Panc1 (cell line): ENCODE measurements at places on chromosomes 12 and 14.

DNA sequence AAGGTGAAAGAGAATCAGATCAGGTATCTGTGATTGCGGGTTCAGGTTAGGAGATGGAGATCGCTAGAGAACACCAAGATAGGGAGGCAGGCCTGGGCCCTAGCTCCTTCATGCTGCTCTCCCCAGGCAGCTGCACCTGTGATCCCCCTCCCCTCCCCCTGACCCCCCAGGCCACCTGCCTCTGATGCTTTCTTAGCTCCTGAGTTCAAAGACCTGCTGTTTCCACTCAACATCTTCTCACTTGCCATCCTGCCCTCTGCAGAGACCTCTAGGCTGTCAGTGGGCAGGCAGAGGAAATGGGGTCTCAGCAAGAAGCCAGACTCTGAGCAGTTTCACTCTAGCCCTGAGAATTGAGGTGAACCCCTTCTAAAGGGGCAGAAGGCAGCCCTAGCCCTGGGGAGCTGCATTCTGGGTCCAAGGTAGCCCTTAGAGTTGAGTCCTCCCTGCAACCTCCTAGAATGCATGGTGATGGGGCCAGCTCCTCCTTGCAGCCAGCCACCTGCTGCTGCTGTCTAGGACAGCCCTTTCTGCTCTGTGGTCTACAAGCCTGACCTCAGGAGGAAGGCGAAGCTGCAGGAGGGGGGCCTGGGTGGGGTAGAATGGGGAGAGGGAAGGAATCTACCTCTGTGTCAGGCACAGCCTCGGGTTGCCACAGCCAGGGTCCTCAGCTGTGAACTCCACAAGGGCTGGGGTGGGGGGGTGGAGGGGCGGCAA, 6.4 kb upstream of the SLC48A1 start:
- no peak overlapping the region for H3K27ac ChIP-seq
- H3K27me3 ChIP-seq: no peaks in the 10 kb centered on the region
- DNase-seq: no peak
- peaks cover 25% of the 10 kb centered on the region for H3K4me1 ChIP-seq
- H3K36me3 ChIP-seq: no peaks in the 10 kb centered on the region

DNA sequence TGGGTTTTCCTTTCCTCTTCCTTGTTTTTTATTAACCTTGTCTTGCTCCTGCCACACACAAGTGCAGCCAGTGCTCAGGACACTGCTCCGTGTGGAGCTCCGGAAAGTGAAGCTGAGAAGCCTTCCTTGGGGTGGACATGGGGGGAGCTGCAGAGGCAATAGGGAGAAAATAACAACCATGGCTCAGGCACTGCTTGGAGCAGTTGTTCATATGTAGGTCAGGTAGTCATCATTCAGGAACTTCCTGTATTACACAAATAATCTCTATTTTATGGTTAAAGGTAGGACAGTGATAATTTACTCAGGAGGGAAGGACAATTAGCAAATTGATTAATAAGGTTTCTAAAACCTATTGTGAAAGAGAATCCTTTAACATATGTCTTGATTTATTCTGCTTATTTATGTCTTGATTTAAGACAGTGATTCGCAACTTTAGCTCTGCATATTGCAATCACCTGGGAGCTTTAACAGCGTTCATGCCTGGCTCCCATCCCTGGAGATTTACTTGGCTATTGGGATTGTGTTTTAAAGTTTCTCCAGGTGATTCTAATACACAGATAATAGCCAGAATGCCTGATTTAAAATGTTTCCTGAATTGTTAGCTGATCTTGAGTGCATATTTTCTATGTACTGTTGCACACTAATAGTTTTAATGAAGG, 92.1 kb downstream of the ETV6 start:
- H3K27me3 ChIP-seq: no peaks in the 10 kb centered on the region
- H3K27ac ChIP-seq: no peak overlapping the region
- peaks cover 9% of the 10 kb centered on the region for H3K4me1 ChIP-seq
- H3K4me3 ChIP-seq: no peak overlapping the region

DNA sequence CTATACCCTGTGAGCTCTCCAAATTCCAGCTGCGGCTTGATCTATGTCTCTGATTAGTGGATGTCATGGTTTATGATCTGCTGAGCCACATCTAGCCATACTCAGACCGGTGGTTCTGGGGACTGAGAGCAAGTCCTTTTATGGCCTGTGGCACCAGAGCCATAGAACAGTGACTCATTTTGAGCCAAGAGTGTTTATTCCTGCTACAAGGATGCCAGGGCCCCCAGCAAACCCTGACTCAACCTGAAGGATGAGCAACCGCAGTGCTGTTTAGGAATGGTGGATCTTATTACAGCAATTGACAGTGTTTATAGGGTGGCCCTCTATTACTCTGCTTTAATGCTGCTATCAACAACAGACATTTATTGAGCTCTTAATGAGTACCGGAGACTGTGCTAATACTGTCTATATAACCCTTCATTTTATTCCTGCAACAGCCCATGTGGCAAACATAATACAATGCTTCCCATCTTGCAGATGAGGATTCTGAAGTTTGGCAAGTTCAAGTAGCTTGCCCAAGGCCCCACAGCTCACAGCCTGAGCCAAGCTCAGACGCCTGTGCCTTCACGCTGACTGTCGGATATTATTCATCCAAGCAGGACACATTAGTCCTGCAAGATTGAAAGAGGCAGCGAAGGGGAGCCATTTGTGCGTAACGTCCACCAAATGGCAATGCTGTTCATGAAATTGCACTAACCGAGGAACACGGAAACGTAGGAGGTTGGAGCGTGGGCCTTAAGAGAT, 273.6 kb upstream of the PWP1 start:
- H3K27ac ChIP-seq: no peak overlapping the region
- no peak overlapping the region for H3K4me3 ChIP-seq
- DNase-seq: no peak
- H3K36me3 ChIP-seq: no peaks in the 10 kb centered on the region
- H3K27me3 ChIP-seq: peaks cover 5% of the 10 kb centered on the region; the same call in 1 of the 2 replicates
- no peaks in the 10 kb centered on the region for H3K4me1 ChIP-seq

DNA sequence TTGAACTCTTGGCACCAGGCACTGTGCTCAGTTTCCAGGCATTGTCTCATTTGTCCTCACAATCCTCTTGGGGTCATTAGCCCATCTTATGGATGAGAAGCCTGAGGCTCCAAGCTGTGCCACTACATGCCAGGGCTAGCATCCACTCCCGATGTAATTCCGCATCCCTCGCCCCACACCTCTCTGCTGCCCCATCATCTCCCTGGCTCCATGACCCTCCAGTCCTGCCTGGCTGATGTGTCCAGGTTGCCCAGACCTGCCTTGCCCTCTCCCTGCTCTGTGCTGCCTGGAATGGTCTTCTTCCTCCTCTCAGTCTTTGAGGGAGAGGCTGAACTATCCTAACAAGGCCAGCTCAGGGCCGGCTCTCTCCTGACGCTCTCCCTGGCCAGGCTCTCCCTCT, 27.5 kb downstream of the PIGH start:
- no peak for DNase-seq
- no peak overlapping the region for H3K4me3 ChIP-seq
- no peak overlapping the region for H3K27ac ChIP-seq

DNA sequence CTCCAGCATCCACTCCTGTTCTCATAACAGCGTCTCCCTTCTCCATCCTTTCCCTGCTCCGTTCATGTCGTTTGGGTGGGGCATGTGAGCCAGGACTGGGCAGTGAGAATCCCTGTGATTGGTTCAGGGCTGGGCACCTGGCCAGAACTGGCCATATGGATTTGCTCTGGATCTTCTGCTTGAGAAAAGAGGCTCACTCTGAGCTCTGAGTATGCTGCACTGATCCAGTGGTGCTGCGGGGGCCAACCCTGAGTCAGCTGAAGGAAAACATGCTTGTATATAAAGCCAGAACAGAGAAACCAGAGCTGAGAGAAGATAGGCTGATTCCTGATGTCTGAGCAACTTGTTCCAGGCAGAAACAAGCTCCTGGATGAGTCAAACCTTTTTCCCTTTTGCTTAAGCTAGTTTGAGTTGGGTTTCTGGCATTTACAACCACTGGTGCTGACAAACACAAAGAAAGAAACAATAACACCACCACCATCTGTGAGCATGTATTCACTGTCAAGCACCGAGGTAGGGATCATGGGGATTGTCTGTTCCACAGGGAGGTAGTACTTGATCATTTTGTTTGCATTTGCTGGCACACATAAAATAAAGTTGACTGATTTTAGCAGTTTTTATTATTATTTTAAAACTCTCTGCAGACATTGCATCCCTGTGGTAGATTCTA, 14.0 kb upstream of the HPD start:
- no peaks in the 10 kb centered on the region for H3K4me1 ChIP-seq
- no peaks in the 10 kb centered on the region for H3K27me3 ChIP-seq
- no peak for DNase-seq
- no peak overlapping the region for H3K27ac ChIP-seq

DNA sequence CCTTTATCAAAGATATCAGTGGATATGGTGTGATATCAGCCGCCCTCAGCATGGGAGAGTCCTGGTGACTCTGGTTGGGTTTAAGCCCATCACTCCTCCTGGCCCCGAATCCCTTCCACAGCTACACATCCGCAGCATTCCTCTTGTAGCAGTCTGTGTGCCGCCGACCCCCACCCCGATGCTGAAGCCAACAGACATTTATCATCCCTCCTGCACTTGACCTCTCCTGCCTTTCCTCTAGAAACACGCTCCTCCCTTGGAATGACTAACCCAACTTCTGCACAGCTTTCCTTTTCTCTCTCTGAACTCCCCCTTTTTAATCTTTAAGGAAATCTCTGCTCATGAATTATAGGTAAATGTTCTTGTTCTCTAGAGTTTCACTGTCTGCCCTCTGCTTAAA, 250.9 kb upstream of the FOXN3 start:
- H3K36me3 ChIP-seq: no peaks in the 10 kb centered on the region
- no peak for DNase-seq
- H3K4me1 ChIP-seq: no peaks in the 10 kb centered on the region

DNA sequence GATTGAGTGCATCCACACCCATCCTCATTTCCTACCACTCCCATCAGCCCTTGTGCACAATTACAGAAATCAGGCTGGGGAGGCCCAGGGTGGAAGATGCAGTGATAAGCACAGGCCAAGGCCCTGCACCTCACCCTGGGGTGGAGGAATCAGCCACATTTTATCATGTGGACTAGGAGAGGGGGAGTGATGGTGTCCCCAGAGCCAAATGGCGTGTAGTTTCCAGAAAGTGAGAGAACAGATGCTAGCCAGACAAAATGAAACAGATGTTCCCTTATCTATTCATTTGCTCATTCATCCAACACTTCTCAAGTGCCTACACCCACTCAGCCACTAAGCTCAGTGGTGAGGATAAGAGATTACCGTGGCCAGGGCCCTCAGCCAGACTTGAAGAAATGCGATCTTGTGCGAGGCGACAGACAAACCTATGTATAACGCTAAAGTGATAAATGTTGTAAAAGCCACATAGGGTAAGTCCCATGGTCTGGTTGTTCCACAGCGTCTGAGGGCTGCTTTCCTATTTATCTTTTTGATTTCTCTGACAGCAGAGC, 93.6 kb downstream of the STAB2 start:
- no peaks in the 10 kb centered on the region for H3K36me3 ChIP-seq
- H3K4me3 ChIP-seq: no peak overlapping the region
- H3K27ac ChIP-seq: no peak overlapping the region
- DNase-seq: no peak
- no peaks in the 10 kb centered on the region for H3K4me1 ChIP-seq

- peaks cover 11% of the 10 kb centered on the region for H3K4me1 ChIP-seq
- peak within 1 kb of the TSS; percentile 62 for H3K27ac ChIP-seq
- DNase-seq: no peak
- H3K4me3 ChIP-seq: peak within 1 kb of the TSS; percentile 74
- H3K27me3 ChIP-seq: no peaks in the 10 kb centered on the region
Observed at GRCh38 chr12:51591016-51591901, at the start of gene SCN8A. Gene SCN8A, plus strand, starts transcription at chr12:51591233. Its CDS starts 71,585 bp downstream, at chr12:51662818.

DNA sequence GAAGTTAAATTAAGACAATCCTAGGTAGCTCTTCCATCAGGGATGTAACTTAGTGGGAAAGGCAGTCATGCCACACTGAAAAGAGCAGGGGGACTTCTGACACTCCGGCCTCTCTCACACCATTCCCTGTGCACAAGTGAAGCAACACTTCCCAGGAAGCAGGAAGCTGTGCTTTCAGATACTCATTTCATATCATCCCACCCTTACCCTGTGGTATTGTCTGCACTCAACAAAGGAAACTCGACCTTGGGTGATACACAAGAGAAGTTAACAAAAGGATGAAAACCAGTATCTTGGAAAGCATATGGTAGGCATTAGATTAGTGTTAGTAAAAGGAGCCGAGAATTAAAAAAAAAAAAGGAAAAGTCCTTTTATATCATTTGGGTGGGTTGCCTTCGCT, 61.3 kb upstream of the MDM1 start:
- H3K27ac ChIP-seq: peak overlapping the region; percentile 48; the same call in 1 of the 2 replicates
- H3K4me3 ChIP-seq: no peak overlapping the region
- DNase-seq: no peak
- no peaks in the 10 kb centered on the region for H3K4me1 ChIP-seq

DNA sequence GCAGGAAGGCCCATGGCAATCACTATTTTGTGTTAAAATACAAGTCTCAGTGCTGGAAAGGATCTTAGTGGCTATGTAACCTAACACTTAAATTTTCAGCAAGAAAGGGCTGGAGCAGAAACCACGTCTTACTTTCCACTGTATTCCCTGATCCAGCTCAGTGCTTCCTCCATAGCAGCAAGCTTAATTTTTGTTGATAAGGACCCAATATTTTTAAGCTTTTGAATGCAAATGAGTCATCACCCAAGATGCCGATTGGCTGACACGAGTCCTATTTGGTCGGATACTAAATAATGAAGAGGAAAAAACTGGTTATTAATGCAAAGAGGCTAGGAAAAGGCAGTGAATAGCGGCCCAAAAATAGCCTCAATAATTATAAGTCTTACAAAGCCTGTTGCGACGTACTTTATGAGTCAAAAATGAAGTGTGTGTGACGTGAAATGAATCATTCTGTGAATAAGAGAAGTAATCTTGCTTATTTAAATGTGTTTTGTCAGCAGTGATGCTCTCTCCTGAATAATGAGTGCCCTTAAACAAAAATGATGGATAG, 46.9 kb upstream of the IGF1 start:
- H3K4me1 ChIP-seq: no peaks in the 10 kb centered on the region
- no peak overlapping the region for H3K27ac ChIP-seq
- H3K27me3 ChIP-seq: no peaks in the 10 kb centered on the region
- H3K36me3 ChIP-seq: no peaks in the 10 kb centered on the region
- DNase-seq: no peak
